Activated CD4-positive, CD25-positive, alpha-beta regulatory T cell treated with anti-CD3 and anti-CD28 coated beads, Interleukin-2, amount 50 U/mL, for 72 hours (primary cell): ENCODE measurements at places on chromosomes 7 and 10.

GRCh38 chr7:52472006-52472620 is 563.3 kb upstream of the POM121L12 start:
- no peak for DNase-seq

DNA sequence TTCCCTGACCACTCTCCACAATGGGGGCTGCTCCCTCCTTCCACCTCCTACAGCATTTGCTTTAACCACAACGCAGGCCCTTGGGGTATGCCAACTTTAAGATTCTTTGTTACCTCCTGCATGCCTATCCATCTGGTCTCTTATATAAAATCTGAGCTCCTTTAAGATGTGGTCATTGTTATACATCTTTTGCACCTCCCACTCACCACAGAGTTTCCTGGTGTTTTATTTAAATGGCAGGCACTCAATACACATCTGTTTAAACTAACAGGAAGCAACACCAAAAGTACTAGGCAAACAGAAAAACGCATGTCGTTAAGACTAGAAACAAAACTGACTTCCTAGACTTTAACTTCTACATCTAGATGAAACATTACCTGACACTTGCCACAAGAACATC is 36.3 kb downstream of the SLC25A13 start:
- DNase-seq = no peak

DNA sequence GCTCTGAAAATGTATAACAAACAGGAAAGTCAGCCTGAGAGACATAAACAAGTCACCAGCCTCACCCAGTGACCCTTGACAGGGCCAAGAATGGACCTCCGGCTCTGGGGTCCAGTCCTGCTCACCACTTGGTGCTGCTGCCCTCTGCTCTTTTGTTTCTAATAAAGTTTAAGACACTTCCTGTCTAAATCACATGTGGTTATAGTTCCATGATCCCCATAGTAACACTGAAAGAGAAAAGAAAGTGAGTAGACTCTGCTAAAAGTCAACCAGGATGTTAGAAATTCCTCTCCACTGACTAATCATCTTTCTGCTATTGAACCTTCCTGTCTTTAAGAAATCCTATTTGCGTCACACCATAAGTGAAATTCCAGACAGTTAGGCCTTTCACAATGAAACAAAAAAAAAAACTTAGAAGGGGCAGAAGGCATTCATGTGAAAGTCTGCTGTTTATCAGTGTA is 179.2 kb upstream of the BET1 start:
- no peak for DNase-seq

GRCh38 chr10:89555688-89556445 is 20.5 kb upstream of the SLC16A12 start:
- no peak for DNase-seq

DNA sequence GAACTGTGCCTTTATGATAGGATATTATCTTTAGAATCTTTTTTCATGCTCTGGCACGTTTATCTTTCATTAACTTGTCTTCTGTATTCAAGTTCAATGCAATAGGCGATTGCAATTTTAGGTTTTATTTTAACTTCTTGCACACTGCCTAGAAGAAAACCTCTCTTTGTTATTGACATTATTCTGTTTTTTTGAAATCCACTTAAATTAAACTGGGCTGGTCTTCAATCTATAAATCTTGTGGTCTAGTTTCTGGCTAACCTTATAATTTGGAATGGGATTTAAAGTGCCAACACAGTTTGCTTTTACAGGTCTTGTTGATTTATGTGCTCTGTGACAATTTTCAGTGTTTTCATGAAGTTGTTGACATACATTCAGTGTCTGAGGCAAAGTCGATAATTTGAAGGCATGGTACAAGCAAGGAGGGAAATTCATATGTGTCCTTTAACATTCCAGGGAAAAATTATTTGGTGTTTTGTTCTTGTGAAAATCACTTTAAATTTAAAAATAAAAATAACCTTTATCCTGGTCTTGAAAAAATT is 240.9 kb downstream of the KIAA1217 start:
- no peak for DNase-seq

DNA sequence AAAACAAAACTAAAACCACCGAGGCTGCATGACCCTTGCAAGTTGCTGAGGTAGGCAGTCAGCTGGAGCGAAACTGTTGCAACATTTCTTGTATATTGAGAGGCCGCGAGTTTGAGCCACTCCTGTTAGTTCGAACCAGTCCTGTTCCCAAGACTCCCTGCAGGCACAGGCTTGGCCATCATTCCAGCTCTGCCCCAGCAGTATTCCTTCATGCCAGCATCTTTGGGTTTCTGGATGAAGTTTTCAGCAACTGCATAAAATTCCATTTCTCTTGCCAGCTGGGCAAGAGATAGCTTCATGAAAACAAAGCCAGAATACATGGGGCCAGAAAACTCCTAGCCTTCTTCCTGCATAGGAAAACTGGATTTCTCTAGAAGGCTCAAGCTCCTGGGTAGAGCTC is 207.6 kb downstream of the FRMD4A start:
- DNase-seq = no peak

- no peak for DNase-seq
Measured at GRCh38 chr10:43083764-43084163, 6.9 kb downstream of the RET start.

DNA sequence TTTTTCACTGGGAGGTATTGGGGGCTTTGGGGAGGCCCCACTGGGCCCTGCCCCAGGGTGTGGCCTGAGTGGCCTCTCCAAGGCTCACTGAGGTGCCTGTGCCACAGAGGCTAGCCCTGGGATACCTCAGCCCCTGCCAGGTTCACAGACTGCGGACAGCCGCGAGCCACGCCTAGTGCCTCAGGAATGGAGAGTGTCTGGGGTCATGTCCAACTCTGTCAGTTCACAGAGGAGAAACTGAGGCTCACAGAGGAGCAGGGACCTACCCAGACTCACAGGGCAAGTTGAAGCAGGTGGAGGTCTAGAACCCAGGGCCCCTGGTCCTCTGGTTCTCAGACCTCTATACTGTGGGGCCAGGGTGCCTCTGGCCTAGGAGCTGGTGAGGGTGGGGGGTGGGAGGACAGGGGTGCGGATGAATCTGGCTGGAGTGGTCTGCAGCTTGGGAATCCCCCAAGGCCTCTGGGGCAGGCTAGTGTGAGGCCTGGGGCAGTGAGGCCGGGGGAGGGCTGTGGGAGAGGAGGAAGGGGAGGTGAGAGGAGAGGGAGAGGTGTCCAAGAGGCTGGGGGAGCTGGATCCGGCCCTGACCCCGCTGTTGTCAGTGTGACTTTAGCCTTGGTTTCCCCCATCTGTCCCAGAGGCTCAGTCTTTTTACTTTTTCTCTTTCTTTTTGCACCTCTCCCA is 20.0 kb downstream of the NEURL1 start:
- no peak for DNase-seq
